Upper lobe of right lung (tissue), 1 donor: ENCODE measurements at places on chromosomes 2 and 18. TPM values are rescaled to one million over a fixed set of nuclear protein-coding genes. Genes with fewer than 3 reads are reported as not detected.

DNA sequence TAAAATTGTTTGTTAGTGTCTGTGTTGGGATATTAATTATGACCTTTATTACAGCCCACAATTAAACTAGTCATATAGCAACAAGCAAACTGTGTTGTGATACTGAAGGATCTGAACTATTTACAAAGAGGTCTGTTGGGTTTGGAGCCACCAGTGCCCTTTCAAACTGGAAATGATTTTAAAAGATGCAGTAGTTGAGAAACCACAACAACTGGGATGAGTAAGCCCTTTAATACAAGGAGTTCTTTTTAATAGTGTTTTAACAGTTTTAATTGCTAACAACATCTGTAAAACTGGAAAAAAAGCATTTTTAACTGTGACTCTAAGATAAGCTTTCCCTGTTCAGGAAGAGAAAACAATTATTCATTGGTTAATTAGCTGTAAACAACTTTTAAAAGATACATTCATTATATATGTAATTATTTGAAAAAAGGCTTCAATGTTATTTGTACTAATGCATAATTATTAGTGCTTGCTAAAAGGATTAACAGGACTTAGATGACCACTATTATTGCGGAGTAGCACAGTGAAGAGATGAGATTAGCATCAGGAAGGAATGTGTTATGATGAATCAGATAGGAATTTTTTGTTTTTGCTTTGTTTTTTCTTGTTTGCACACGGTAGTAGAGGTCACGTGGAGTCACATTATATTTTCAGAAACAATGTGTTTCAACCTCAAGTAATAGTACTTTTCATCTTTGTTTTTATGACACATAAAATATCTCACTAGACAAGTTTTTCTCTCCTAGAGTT lies 392.7 kb upstream of the FANCL start:
- DNase-seq: no peak

DNA sequence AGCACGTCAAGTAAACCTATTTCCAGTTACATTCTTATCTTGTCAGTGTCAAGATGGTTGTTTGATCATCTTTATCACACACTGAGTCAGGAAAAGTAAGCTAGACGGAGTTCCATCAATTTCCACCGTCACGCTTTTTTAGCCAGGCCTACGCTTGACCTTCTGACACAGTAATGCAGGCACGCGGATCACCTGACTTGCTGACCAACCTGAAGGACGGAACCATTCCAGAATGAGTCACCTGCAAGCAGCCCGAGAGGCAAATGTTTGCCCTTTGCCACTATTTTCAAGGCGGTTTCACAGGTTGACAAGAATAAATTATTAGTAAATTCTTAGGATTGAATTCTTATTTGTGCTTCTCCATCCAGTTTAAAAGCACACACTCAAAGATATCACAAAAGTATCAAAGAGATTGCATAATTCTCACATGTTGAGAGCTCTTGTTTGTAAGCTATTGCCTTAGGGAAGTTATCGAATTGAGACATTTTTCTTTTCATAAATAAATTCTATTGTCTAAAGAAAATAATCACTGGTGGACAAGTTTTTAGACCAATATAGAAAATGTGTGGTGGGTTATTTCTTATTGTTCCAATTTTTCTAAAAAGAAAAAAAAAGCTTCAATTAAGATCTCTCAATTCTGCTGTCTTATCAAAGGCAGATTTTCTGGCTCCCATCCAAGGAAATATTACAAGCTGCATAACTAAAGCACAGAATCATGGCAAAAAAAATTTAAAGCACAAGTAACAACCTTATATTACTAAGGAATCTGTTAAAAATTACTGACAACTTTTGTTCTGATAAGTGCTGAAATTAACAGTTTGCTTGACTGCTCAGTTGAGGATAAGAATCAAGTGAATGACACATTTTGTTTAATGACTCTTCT lies 31.9 kb downstream of the UXS1 start:
- peak; percentile 72 for DNase-seq

- no peak for DNase-seq
Measured at GRCh38 chr2:102021779-102022178, 30.0 kb downstream of the IL1R2 start.

GRCh38 chr2:20677301-20678085 lies 10.5 kb downstream of the GDF7 start:
- no peak for DNase-seq

- DNase-seq: peak; percentile 40
Measured at GRCh38 chr2:74001781-74002504, 17.2 kb downstream of the TET3 start.

GRCh38 chr2:156481312-156481711 lies 45.1 kb downstream of the GPD2 start:
- DNase-seq: no peak

DNA sequence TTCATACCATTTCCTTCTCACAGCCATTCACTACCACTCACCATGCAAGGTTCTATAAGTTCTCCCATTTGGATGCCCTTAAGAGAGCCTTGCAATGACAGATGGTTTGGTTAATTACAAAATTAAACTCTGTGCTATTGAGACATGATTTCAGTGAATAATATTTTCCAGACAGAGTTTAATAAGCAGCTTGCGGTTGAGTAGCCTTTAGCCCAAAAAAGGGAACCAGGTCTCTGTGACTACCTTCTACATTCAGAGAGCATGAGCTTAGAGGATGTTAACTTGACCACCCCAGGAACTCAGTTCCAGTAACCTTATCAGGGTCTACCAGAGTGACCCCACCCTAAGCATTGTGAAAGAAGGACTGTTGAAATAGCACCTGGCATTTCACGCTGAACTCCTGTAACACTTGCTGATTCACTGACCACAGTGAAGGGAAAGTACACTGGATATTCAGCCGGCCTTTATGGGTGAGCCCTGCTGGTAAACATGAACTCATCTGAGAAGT lies 1173.1 kb upstream of the ZEB2 start:
- DNase-seq: no peak

DNA sequence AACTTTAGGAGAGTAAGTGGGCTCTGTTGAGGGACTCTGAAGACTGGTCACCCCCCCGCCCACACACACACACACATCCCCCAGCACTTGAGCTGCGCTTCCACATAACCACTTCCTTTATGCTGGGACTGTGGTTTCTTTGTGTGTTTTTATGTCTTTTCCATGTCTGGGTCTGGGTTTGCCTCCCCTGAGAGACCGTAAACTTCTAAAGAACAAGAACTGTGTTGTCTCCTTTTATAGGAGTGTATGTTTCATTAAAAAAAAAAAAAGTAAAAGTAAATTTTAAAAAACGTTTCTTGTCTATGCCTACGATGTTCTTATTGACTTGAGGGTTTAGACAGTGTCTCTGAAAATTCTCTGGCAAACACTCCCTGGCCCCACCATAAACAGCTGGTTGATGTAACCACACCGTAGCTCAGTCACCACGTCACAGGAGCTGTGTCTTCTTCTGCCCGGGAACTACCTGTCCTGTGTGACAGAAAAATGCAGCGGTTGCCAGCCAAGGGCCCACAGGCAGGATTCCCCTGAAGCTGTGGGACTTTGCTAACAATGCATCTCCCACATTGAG lies 68.0 kb downstream of the KLHL29 start:
- no peak for DNase-seq

Gene ESPNL
- 0.35 TPM for total RNA-seq

Gene CD8B
- total RNA-seq: 2.1 TPM
